Substantia nigra (tissue), 51 donors: ENCODE measurements at places on chromosomes 16 and 17.

DNA sequence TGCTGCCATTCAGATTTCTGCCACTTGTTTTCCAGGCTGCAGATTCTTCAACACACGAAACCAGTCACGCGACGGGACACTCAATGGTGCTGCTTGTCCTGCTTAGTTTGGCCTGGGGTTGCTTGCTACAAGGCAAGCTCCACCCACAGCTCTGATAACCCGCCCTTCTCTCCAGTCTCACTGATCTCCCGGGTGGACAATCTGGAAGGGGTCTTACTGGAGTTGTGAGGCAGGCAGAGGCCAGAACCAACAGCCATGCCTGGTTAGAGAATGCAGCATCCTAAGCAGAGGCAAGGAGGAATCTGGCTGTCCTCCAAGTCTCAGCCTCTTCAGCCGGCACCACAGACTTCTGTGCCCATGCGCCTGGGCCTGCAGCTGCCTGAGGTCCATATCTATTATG is 119.1 kb downstream of the KCNJ12 start:
- no peak for DNase-seq

DNA sequence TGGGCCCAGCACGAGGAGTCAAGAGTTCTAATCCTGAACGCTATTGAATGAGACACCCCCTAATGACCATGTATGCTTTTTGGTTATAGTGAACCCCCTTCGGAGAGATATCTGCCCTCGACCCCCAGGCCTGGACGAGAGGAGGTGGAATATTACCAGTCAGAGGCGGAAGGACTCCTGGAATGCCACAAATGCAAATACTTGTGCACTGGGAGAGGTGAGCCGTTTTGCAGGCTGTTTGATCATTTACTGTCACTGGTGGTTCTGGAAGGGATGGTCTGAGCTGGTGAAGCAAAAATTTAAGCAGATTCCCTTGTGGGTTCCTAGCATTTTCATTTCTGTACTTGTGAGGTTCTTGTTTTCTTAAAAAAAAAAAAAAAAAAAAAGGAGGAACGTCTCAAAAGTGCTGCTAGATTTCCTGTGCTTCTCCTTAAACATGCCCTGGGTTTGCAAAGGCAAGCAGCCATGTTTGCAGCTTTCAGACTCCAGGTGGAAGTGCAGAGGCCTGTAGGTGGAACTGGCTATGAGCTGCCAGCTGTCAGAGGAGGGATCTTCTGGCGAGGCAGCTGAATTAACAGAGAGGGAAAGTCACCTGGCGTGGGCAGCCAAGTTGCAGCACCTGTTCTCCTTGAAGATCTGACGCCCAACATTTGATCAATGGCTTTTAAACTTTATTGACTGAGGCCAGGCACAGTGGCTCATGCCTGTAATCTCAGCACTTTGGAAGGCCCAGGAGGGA is 3.5 kb downstream of the MARVELD3 start:
- no peak for DNase-seq

DNA sequence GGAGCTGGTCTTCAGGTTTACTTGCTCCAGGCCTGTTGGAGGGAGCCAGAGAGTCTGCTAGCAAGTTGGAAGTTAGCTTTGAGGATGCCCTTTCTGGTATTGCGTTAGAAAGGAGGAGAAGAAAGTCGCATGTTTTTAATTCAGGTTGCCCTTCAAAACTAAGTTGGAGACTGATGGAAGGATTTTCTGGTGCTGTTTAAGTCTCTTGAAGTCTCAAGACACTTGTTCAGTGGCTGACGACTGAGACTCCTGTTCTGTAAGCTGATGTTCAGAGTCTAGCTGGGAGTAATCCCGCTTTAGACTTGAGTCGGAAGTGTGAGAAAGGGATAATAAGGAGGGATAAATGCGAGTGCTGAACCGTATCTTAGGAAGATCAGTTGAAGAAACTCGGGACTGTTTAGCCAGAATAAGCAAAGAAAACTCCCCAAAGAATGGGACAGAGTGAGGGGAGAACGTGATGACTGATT is 740 bp downstream of the AATF start:
- DNase-seq = no peak

DNA sequence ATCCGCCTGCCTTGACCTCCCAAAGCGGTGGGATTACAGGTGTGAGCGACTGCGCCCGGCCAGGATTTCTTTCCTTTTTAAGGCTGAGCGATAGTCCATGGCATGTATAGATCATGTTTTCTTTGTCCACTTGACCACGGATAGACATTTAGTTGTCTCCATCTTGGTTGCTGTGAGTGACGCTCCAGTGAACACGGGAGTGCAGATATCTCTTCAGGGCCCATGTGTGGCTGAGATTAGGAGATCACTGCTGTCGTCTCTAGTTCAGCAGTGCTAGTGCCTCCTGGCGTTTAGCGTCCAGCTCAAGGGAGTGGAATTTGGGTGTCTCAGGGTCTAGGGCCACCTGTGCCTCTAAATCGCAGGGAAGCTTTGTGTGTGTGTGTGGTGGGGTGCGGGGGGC is 41.5 kb downstream of the ABCC1 start:
- DNase-seq = no peak
